A673 (cell line): ENCODE measurements at places on chromosomes 7 and 10.

GRCh38 chr10:3427347-3427746 is 254.8 kb upstream of the PITRM1 start:
- no peak for DNase-seq

- DNase-seq = no peak
Measured at GRCh38 chr10:124076148-124076733, 17.2 kb downstream of the CHST15 start.

DNA sequence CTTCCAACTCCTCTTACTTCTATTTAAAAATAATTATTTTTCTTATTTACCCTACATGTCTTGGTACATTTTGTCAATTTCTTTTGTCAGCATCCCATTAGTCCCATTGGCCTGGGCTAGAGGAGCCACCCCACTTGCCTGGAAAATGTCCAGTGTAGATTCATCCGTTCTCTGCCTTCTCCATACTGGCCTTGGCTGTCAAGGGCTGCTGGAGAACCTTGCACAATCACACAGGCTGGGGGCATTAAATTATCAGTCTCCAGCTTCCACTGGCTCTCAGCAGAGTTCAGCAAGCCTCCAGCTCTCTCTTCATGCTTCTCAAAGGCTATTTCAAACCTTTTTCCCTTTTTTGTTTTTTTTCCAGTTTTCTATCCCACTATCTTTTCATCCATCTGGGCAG is 13.8 kb upstream of the ZCCHC24 start:
- DNase-seq = no peak

DNA sequence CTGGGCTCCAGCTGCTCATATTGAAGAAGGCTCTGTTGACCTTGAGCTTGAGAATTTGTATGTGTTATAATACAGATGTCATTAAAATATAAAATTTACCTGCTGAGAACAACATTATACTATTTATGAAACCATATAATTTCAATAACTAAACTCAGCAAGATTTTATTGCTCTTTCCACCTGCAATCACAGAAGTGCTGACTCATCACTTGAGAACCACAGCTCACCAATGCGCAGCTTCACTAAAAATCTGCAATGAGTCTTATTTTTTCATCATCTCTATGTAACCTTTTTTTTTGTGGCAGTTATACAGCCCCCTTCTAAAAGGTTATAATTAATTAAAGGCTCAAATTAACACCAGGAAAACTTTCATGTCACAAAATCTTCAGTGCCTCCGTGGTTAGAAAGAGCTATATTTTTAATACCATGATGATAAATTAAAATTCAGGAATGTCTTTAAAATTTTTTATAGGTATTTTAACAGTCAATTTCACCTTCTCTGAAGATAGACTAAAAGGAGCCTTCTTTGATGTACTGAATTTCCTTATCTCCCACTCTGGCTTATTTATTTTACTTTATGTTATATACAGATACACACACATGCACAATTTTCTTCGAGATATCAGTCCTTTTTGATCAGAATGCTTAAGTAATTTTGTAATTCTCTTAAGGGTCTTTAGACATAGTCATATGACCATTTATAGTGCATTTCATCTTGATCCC is 102.7 kb downstream of the EVX1 start:
- no peak for DNase-seq

- no peak for DNase-seq
Measured at GRCh38 chr7:131525820-131526219, 30.6 kb downstream of the PODXL start.

DNA sequence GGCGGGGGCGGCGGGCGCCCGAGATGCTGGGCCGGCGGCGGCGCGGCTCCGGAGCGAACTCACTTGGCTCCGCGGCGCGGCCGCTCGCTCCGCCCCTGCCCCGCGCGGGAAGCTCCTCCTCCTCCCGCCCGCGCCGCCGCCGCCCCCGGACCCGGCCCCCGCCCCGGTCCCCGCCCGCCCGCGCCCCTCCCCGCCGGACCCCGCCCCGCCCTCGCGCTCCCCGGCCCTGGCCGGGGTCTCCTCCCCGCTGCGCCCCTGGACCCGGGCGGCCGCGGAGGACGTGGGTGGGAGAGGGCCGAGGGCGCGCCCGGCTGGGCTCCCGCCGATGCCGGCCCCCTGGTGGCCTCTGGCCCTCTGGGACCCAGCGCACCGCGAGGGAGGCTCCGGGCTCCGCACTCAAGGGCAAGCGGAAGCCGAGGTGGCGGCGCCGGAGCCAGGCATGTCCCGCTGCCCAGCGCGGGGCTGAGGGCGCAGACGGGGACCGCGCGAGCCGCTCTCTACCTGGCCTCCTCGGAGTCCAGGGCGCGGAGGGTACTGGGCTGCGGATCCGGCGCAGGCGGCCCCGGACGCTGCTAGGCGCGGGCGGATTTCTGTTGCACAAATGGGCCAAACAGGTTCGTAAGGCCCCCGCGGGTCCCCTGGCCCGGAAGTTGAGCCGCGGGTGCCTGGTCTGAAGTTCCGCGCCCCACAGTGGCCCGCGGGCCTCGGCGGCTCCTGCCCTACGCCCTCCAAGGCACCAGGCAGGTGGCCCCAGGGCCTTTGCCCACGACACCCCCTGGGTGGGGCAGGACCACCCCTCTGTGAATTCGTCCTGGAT is at the start of gene TCERG1L:
TCERG1L (minus strand) TSS at position 61 of the 817 bp plus-strand sequence. CDS start 86 bp downstream, outside the sequence.
- DNase-seq = peak; percentile 63

GRCh38 chr10:67385566-67385965 is 310.4 kb downstream of the CTNNA3 start:
- DNase-seq = no peak
